ENCODE measurements at places on chromosomes 13 and 19.

DNA sequence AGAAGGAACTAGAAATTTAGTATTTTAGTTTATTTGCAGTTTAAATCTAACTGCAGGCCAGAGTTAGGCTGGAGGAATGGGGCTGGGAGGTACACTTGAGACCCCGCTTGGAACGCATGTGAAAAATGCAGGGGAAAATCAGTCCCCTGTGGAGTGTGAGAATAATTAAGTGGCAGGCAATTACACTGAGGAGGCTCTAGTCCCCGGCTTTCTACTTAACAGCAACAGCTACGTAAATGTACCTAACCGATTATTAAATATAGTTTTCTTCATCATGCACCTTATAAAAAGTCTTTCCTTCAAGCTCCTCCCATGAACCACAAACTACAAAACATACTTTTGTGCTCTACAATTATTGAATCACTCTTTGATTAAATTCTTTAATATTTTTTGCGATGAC lies 804 bp downstream of the ZNF708 start:
- DNase-seq, result no peak

GRCh38 chr13:26919732-26920131 lies 159.1 kb upstream of the GPR12 start:
- DNase-seq, result no peak

DNA sequence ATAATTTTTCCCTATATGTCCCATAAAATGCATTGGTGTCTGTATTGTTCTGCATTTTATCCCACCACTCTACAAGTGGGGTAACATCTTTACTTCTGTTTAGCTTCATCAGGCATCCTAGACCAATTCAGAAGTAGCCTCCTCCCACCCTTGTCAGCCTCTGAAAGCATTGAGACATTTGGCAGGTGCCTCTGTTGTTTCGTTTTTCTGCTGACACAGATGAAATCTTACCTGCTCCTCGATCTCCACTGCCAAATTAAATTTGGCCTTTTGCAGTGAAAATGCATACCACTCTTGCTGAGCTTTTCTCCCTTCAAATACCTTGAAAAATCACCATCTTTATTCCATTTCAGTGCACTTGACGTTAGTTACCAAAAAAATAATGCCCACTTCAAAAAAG lies 83.5 kb upstream of the STARD13 start:
- DNase-seq, result no peak

DNA sequence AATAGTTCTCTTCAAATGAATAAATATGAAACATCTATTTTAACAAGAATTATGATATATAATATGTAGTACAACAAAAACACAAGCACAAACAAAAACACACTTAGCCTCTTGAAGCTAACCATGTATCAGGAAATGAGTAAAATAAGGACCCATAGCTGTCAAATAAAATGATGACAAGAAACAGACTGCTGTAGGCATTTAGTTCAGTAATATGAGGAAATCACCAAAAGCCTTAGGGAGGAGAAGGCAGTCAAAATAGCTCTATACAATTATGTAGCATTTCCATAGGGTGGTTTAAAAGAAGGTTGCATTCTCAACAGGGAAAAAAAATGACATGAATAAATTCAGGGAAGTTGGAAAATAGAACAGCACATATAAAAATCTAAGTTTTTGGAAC lies 163.4 kb downstream of the PCDH20 start:
- no peak for DNase-seq

GRCh38 chr19:19185853-19186740 lies 5.9 kb downstream of the BORCS8 start:
- peak; percentile 66 for DNase-seq

GRCh38 chr19:876089-876488 lies 16.6 kb downstream of the CFD start:
- DNase-seq, result no peak

GRCh38 chr13:30153545-30154426 lies 153.6 kb downstream of the KATNAL1 start:
- DNase-seq, result no peak

GRCh38 chr19:14496834-14497227 lies 904 bp upstream of the GIPC1 start:
- DNase-seq, result no peak

DNA sequence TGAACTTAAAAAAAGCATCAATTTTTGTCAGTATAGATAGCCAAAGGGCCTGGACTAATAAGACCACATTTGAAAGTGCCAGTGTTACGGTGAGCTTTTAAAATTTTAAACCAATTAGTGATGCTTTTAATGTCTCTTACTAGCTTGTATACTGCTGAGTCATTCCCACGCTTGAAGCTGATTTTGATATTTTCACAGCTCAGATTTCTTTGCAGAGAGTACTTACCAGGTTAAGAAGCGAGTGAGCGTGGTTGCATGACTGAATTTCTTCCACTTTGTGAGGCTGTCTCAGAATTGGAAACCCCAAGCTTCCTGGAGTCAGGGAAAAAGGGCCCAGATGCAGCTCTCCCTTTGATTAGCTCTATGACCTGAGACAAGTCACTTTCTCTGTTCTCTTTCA lies 74.5 kb upstream of the NBEA start:
- DNase-seq, result no peak

DNA sequence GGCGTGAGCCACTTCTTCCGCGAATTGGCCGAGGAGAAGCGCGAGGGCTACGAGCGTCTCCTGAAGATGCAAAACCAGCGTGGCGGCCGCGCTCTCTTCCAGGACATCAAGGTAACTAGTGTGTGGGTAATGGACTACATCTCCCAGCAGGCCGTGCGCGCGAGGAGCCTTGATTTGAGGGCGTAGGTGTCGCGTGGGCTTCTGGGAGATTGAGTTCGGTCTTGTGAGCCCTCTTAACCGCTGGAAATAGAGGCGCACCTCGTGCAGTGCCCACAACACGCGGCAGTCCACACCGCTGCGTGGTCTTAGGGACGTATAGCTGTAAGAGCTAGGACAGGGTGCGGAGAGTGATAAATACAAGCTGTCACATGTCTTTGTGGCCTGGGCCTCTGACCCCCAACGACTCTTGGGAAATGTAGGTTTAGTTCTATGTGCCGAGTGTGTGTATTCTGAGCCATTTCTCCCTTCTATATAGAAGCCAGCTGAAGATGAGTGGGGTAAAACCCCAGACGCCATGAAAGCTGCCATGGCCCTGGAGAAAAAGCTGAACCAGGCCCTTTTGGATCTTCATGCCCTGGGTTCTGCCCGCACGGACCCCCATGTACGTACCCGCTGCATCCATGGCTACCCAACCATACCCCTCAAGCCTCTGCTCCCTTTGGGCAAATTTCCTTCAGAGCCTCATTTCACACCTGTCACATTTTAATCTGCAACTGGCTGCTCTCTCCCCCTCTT lies 864 bp downstream of the FTL start:
- DNase-seq, result peak; percentile 79

- DNase-seq, result no peak
Observed at GRCh38 chr13:106212386-106213010, 323.0 kb downstream of the EFNB2 start.

- no peak for DNase-seq
Observed at GRCh38 chr13:33053397-33054066, 37.3 kb downstream of the KL start.

Measured in stimulated activated CD4-positive, alpha-beta T cell treated with anti-CD3 and anti-CD28 coated beads, Interleukin-2, amount 100 ng/mL, for 48 hours (primary cell).